ENCODE measurements at places on chromosomes 1 and 21. TPM values are rescaled to one million over a fixed set of nuclear protein-coding genes. Genes with fewer than 3 reads are reported as not detected.

Gene GFI1
- 0.31 TPM for total RNA-seq

Gene ASPM
- total RNA-seq = 36.3 TPM

Gene CASQ2
- not detected for total RNA-seq

Gene PADI2
- total RNA-seq = 2.7 TPM

DNA sequence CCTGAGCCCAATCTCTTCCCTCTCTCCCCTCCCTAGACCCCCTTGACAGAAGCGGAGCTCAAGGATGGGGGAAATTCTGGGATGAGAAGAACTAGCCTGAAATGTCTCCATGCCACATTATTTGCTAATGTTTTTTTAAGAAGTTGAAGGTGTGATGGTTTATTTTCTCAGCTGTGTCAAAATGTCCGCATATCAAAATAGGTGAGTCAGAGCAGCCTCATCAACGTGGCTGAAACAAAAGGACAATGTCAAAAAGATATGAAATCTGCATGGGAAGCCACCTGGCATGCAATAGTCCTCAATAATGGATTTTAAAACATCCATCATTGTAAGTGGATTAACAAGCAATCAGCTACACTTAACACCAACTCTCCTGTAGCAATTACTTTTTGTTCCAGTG, 101.4 kb downstream of the BEND5 start:
- no peak for DNase-seq

DNA sequence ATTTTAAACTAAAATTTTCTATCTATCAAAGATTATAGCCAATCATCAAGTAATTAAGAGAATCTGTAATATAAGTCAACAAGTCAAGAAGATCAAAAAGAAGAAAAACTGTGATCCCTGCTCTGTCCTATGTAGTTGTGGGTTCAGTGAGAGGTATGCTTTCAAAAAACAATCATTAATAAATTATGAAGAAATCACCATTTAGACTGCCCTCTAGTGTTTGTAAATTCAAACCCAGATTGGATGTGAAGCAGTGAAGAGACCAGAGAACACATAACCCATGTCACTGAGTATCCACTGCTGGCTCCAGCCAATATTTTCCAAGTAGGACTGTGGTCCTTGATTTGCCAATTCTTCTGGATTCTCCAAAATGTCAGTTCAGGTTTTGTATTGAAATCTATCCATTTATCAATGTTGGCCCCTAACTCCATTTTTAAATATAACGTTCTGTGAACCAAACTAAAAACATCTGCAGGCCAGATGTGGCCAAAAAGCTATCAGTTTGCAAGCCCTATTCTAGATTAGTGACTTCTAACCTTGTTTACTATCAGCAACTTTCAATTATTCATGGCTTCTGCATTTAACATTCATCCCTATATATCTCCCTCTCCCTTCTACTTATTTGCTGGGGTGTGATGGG, 467.5 kb upstream of the CXADR start:
- no peak for DNase-seq

DNA sequence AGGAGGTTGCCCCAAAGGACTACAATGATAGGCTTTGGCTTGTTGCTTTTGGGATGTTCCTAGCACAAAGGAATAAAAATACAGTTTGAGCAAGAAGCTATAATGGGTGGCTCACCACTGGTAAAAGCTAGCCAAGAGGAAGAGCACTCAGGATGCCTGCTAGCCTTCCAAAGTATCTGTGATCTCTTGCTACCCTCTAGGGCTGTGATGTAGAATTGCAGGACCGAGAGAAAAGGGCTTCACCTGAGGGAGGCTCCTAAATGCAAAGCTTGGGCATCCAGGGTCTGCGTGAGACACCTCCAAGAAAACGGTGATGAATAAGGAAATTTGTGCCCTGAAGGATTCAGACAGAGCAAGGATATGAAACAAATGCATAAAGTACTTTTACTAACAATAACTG, 17.7 kb downstream of the IVL start:
- no peak for DNase-seq

GRCh38 chr1:219387211-219387610, 213.5 kb downstream of the LYPLAL1 start:
- no peak for DNase-seq

All from Calu3 (cell line).